ENCODE measurements at places on chromosomes 3 and 15.

DNA sequence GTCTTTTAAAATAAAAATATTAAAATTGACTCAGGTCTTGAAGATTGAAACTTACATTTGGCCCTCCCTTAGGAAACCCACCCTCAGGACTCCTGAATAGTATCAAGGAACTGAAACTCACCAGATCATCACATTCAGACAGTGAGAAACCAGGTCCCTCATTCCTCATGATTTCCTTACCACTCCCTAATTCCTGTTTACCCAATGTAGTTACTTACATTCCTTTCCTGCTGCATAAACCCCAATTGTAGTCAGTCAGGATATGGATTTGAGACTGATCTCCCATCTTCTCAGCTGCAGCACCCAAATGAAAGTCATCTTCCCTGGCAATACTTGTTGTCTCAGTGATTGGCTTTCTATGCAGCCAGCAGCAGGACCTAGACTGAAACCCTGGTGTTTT lies 8.6 kb downstream of the ATP13A4 start:
- DNase-seq: no peak

DNA sequence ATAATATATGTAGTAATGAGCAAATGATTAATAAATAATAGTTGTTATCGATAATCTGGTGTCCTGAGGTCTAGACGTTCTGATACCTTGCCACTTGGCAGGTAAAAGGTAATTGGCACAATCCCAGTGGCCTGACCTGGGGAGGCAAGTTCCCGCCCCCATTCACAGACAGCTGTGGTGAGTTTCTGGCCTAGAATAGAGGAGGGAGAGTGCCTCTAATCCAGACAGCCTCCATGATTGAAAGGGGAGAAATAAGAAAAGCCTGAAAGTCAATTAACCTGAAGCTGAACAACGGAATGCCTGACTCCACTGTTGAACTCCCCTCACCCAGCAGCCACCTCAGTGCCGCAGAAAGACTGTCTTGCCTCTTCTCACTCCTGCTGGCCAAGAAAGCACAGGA lies 38.1 kb upstream of the SV2B start:
- no peak for DNase-seq

DNA sequence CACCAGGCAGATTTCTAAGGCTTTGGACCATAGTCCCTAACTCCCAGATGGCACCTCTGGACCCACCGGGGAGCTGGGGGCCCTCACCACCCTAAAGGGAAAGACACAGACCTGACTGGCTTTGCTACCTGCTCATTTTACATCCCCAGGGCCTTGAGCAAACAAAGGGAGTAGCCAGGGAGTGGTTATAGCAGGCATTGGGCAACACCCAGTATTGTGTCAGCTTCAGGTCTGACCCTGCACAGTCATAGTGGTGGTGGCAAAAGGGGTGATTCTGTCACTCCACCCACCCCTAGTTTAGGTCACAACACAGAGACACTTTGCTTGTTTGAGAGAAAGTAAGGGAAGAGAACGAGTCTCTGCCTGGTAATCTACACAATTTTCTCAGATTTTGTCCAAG lies 352.5 kb downstream of the DIPK2A start:
- no peak for DNase-seq

- DNase-seq: no peak
Observed at GRCh38 chr3:5846261-5846660, 658.8 kb downstream of the EDEM1 start.

GRCh38 chr3:49422379-49423248 lies at the start of gene AMT:
TSS of gene AMT (minus strand) at chr3:49422473. CDS start at chr3:49422450, 23 bp downstream.
- no peak for DNase-seq

GRCh38 chr15:89034305-89034704 lies 54.0 kb upstream of the ABHD2 start:
- DNase-seq: no peak

DNA sequence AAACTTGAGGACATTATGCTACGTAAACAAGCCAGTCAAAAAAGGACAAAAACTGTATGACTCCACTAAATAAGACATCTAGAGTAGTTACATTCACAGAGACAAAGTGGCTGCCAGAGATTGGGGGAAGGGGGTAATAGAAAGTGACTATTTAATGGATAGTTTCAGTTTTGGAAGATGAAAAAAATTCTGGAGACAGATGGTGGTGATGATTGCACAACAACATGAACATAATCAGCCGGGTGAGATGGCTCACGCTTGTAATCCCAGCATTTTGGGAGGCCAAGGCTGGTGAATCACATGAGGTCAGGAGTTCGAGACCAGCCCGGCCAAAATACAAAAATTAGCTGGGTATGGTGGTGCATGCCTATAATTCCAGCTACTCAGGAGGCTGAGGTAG lies 40.6 kb downstream of the DPP8 start:
- no peak for DNase-seq

GRCh38 chr3:129233538-129233937 lies 15.9 kb upstream of the COPG1 start:
- DNase-seq: no peak

DNA sequence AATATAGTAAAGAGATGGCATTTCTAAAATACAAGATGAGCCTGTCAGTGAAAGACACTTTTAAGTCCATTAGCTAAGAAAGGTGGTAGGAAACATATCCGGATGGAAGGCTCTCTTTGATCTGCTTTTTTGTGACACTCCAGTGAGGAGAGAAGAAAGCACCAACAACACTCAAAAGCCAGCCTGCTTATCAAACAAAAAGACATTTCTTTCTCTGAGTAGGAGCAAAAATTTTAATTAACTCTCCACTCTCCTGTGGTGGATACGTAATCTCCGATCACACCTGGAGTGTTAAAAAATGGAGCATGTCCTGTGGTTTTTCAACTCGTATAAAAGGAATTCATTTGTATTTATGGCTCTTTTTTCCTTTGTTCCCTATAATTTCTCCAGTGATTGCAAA lies 65.3 kb downstream of the OXNAD1 start:
- no peak for DNase-seq

All from stimulated activated CD4-positive, alpha-beta T cell treated with anti-CD3 and anti-CD28 coated beads, TNF-alpha, amount 100 ng/mL, for 48 hours (primary cell).